ENCODE measurements at places on chromosomes 13 and 19.

DNA sequence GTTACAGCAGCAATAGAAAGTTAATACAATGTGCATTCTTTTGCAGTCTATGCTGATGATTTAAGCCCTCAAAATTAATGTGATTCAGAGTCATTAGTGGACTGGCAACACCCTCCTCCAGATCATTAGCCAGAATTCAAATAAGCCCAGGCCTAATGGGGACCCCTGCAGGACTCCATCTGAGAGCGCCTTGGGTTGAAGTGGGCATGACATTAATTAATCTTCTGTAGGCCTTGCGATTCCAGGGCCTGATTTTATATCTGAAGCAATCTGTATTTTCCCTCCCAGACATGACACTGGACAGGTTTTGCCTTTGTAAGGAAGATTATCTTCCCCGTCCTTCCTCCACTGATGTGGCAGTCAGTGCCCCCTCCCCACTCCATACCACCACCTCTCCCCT lies 442.9 kb downstream of the FOXO1 start:
- no peak for DNase-seq

- no peak for DNase-seq
Measured at GRCh38 chr19:46890423-46891170, 29.8 kb downstream of the ARHGAP35 start.

DNA sequence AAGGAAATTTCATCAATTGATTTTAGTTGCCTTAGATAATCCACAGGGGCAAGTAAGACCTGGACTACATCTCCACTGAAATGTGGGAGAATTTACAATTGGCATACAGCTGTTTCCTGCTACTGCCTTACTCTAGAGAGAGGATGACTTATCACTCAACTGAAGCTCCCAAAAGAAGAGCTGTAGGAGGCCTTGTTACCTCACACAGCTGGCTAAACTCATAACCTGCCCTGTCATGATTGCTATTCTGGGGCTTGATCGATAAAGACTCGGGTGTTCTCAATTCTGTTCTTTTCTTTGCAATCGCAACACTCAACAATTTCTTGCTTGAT lies 1396.4 kb downstream of the EFNB2 start:
- DNase-seq, result no peak

GRCh38 chr19:19179548-19180441 lies 9.7 kb upstream of the MEF2B start:
- DNase-seq, result no peak

DNA sequence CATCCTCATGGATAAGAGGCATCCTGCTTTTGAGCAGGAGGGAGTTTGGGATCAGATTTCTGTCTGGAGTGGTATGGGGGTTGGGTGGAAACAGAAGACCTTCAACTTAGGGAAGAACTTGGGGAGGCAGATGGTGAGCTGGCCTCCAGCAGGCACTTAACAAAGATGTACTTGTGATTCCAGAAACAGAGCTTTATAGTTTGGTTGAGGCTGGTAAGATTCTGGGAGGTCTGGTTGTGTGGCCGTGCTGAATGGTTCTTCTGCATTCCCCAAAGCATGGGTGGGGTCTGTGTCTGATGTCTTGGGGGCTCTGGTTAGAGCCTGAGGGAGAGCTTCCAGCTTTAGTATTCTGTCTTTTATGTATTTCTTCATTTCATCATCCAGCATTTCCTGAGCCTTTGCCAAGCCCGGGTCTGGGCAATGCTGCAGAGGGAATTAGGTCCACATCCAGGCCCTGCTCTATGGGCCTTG lies 4.8 kb downstream of the MEGF8 start:
- no peak for DNase-seq

DNA sequence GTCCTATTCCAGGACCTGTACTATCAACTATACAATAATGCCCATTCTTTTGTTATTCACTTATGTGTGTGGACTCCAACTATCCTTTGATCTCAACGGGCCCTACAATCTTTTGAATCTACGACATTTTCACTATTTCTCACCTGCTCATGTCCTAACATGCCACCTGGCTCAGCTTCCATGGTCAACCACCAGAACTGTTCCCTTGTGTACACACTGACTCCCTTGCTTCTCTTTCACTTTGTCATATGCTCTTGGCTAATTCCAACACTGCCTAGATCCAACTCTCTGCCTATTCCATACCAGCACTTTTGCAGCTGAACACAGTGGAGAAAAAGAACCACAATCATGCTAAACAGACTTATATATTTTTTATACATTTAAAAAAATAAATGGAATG lies 53.1 kb downstream of the MICU2 start:
- no peak for DNase-seq

GRCh38 chr13:46580362-46580839 lies 27.4 kb downstream of the LRCH1 start:
- DNase-seq, result no peak

GRCh38 chr19:48813123-48813913 lies 2.5 kb upstream of the BCAT2 start:
- no peak for DNase-seq

- DNase-seq, result no peak
Measured at GRCh38 chr19:37511821-37512220, 5.1 kb downstream of the ZNF793 start.

- DNase-seq, result no peak
Measured at GRCh38 chr13:20363172-20363571, 131.1 kb upstream of the GJB6 start.

GRCh38 chr13:50358231-50359040 lies 343.2 kb downstream of the KCNRG start:
- DNase-seq, result no peak

DNA sequence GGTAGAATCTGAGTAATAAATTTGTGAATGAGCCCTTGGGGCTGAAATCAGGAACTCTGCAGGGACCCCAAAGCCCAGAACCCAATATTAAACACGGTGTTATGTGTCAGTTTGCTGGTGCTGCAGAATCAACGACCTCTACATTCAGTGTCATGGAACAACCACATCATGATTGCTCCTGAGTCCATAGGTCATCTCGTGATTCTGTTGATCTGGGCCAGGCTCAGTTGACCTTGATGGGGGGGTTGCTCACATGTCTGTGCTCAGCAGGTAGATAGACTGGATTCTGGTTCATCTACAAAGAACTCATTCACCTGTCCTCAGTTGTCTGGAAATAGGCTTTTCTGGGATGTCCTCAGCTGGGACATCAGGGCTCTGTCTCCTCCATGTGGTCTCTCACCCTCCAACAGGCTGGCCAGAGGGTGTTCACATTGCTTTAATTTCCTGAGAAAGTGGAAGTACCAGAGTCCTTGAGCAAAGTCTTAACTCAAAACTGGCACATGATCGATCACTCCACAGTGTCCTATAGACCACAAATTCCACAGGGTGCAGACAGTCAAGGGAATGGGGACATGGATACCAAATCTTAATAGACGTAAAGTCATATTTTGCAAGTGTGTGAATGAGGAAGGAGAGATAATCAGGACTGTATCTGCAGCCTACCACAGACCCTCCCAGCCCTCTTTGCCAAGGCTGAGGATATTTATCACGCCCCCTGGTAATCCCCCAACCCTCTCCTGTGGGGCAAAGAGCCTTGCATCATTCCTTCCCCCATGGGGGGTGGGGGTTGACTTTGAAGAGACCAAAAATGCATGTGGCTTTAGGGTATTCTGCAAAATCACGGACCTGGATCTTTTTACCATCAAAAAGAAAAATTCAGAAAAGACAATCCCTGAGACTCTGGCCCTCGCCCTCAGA lies 39.3 kb upstream of the IGFL1 start:
- no peak for DNase-seq

GRCh38 chr13:102869948-102870676 lies 24.3 kb downstream of the ERCC5 start:
- DNase-seq, result no peak

DNA sequence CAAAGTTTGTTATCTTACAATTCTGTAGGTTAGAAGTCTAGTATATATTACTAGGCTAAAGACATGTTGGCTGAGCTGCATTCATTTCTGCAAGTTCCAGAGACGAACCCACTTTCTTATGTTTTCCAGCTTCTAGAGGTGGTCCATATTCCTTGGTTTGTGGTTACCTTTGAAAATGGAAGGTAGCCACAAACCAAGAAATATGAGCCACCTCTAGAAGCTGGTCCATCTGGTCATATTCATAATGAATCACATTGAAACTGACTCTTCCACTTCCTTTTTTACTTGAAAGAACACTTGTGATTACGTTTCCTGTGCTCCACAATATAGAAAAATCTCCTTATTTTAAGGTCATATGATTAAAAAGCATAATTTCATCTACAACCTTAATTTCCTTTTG lies 943.0 kb upstream of the PCDH9 start:
- DNase-seq, result no peak

DNA sequence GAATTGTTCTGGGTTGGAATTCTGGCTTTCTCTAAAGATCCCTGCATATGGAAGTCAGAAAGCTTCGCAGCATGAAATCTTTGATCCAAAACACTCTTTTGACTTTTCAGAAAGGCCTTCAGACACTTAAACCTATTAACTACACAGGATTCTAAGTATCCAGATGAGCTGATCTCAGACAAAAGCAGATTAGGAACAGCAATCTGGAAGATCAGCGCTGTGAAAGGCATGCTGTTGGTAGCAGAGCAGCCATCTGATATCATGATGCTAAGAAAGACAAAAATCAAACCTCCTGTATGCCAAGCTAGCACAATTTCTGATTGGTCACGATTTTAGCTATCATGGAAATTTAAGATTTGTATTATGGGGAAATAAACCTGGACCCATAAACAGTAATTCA lies 589.9 kb downstream of the GPC5 start:
- DNase-seq, result no peak

DNA sequence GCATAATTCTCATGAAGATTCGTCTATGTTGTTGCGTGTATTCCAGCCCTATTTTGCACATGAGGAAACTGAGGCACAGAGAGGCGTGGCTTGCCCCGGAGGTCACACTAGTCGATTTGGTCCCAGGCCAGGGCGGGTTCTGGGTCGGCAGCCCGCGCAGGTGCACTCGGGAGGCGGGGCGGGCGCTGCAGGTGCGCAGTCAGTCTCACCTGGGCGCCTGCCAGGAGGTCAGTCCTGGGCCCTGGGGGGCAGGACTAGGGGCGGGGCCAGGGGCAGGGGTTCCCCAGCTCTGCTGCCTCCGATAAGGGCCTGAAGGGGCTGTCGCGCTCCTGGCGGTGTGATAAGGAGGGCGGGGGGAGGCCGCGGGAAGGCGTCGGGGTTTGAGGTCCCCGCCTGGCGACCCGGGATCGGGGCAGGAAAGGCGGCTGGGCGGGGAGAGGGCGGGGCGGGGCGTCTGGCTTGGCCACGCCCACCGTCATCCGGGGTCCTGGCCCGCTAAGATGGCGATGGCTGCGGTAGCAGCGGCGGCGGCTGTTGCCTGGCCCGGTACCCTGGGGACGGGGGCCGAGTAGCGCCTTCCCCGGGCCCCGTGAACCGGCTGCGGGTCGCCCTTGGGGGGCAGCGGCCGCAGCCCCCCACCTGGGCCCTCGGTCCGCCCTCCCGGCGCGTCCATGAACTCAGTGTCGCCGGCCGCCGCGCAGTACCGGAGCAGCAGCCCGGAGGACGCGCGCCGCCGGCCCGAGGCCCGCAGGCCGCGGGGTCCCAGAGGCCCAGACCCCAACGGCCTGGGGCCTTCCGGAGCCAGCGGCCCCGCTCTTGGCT lies at the start of gene ATG4D:
Gene ATG4D, plus strand, starts transcription at position 485 of the 822 bp plus-strand sequence. Its CDS starts 187 bp downstream, at position 672.
- DNase-seq, result peak; percentile 85

DNA sequence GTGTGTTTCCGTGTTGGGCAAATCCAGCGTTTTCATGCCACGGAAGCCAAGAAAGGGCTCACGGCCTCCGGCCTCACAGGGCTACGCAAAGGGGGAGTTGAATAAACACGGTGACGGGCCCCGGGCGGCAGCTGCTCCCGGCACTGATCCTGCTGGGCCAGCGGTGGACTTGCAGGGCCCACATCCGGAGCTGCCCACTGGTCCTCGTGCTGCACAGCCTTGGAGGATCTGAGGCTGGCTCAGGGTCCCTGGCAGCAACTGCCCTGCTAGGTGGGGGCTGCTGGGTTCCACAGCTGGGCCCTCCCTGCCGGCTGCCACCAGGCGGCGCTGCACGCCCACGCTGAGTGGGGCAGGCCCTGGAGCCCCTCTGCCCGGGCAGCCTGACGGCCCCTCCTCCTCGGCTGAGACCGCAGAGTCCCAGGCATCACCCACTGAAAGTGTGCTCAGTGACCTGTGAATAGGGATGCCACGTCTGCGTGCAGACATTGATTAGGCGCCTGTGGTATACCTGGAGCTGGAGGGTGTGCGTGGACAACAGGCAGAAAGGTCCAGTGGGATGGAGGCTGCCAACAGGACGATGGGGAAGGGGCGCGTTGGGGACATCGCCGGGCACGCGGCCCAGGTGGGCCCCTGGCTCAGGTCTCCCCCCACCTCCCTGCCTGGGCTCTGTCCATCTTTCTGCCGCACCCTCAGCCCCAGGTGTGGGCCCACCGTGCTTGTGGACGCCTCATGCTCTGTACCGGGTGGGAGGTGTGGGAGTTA lies 5.3 kb upstream of the HCN2 start:
- peak; percentile 68 for DNase-seq

GRCh38 chr13:92054389-92054788 lies 656.0 kb downstream of the GPC5 start:
- DNase-seq, result no peak

GRCh38 chr13:22196777-22197176 lies 525.9 kb downstream of the FGF9 start:
- DNase-seq, result no peak

GRCh38 chr19:33416307-33417215 lies 43.1 kb downstream of the CEBPG start:
- DNase-seq, result peak; percentile 59

DNA sequence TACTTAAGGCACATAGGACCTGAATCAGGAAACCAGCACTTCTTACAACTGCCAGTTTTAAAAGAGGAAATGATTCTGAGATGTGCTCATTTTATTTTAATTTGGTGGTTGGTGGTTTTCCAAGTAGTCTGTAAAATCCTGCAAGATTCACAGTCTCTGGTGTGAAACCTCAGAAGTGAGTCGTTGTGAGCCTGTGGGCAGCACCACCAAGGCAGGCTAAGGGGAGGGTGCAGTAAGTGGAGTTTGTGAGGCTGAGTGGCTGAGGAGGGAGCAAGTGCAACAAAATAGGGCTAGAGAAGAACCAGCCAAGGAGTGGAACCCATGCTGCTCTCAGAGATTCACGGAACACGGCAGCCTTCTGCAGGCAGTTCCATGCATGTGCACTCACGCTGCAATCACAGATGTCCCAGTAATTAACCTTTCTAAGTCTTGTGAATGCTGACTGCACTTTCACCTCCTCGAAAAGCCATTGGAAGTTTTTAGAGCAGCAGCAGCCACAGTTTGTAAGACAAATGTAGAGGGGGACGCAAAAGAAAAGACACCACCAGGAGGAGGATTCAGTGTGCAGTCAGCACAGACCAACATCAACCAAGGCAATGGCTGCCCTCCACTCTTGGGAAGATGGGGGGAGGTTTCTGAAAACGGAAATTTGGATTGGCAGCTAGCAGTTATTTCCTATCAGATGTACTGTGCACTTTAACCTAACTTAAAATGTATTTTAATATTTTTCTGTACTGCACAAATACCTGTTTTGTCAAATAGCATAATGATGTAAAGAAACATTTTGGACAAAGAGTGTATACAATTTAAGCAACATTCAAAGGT lies 44.9 kb downstream of the ESD start:
- peak; percentile 64 for DNase-seq
